ENCODE measurements at places on chromosomes 2 and 18.

GRCh38 chr2:40653829-40654228 lies 201.9 kb upstream of the SLC8A1 start:
- DNase-seq: no peak

DNA sequence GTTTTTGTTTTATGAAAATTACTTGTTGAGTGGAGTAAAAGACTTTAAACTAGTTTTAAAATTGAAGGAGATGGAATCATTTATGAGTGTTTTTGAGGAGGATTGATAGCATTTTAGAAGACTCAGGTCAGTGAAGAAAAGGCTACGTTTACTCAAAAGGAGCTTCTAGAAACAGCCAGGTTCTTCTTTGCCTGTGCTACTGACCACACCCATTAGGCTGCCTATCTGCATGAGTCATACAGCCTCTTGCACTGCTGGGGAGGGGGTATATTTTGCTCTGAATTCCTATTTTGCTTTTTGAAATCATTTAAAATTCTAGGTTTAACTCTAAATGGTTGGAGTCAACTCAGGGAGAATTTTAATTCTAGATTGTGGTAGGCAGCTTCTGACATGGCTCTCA lies 22.3 kb downstream of the EFEMP1 start:
- DNase-seq: no peak

DNA sequence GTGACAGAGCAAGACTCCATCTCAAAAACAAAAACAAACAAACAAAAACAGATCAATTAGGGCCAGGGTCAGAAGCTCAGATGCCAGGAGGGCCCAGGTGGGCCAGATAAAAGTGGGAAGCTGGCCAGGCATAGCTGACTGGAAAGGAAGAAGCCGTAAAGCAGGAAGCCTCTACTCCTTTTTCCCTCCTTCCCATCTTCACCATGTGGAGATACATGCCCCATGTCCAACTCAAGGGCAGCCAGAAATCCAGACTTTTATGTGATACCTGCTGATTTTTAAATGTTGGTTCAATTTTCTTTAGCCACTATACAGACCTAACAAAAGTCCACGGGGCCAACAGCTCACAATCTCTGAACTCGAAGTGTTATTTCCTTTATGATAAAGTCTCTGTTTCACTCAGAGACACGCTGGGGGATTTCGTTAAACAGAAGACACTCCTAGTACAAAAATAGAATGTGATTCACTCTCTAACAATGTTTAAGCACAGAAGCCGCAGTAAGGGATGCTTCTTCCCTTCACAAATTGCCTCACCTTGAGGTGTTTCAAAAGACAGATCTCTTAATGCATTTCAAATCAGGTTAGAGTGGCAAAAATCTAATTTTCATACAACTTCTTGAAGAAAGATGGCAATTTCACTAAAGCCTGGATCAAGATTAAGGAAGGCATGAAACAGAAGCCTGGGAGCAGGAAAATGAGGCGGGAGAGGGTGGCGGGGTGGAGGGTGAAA lies 14.0 kb downstream of the TMEM247 start:
- DNase-seq: no peak

DNA sequence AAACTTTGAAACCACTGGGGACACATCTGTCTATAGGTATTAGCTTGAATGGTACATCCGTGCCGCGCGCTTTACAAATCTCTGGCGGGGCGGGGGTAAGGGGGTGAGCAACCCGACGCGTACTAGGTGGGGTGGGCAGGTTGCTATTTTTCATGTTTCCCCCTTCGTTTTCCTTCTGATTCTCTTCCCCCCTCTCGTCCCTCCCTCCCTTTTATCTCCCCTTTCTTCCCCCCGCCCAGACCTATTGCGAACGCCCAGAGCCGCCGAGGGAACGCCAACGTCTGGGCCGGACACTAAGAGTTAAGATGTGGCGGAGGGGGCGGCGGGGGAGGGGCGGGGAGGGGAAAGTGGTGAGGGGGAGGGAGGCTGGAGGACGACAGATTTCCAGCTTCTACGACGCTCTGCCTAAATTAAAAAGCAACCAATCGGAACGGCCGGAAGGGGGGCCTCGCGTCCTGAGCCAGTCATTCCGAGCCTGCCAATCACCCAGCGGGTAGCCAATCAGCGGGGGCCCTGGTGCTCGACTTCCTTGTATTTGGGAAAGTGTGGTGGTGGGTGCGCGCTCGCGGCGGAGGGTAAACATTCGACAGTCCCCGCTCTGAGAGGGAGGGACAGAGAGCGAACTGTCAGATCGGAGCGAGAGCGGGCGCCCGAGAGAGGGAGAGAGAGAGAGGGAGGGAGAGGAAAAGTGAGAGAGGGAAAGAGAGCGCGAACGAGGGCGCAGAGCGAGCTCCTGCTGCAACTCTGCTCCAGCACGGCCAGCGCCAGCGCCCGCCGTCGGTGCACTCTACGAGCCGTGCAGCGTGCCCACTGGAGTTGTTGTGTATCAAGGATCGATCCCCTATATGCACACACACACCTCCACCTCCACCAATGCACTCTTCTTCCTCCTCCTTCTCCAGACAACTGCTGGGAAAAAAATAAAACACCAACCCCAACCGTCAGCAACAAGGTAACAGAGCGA lies at the start of gene POU3F3:
POU3F3 (plus strand) TSS at position 582 of the 964 bp plus-strand sequence. CDS start 1,396 bp downstream, outside the sequence.
- no peak for DNase-seq

- DNase-seq: no peak
These were observed 58.6 kb upstream of the MCFD2 start for GRCh38 chr2:46974174-46974573.
